ENCODE measurements at places on chromosomes 13 and 19.

- no peak for DNase-seq
Observed at GRCh38 chr13:41130356-41130755, 2.2 kb downstream of the KBTBD6 start.

- no peak for DNase-seq
Observed at GRCh38 chr13:73287831-73288230, 229.0 kb downstream of the KLF5 start.

- no peak for DNase-seq
Observed at GRCh38 chr13:59587971-59588716, 575.6 kb downstream of the DIAPH3 start.

DNA sequence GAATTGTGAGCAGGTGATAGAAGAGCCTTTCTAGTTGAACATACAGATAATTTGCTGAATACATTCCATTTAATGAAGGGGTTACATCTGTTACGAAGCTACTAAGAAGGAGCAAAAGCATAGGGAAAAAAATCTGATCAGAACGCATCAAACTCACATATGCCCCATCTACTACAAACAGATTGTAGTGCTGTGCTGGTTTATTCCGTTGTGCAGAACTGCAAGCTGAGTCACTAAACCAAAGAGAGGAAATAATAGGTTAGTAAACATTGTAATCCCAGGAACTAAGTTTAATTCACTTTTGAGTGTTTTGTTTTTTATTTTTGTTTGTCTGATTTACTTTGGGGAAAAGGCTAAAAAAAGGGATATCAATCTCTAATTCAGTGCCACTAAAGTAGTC, 136.3 kb downstream of the CDK8 start:
- no peak for DNase-seq

DNA sequence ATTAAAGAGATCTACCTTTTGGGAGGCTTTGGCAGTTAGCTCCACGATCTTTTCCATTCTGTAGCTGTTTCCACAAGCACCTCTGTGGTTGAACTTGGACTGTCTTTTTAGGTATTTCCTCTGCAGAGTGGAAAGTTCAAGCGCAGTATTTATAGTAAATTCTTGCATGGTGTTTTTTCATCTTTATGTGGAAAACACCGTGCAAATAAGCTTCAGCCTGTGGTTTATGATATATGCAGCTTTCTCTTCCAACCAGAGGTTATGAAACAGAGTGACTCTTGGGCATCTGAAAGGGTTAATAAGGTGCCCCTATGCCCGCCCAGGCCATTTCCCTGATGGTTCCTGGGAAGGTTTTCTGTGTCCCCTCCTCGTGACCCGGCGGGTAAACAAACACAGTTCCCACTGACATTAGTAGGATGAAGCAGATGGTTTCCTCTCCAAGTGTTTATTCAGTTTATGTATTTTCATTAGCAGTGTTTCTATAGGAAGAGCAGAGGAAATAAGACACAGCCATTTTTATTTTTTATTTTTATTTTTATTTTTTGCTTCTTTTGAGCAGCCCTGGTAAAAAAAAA, 39.7 kb upstream of the RNF113B start:
- DNase-seq: no peak

DNA sequence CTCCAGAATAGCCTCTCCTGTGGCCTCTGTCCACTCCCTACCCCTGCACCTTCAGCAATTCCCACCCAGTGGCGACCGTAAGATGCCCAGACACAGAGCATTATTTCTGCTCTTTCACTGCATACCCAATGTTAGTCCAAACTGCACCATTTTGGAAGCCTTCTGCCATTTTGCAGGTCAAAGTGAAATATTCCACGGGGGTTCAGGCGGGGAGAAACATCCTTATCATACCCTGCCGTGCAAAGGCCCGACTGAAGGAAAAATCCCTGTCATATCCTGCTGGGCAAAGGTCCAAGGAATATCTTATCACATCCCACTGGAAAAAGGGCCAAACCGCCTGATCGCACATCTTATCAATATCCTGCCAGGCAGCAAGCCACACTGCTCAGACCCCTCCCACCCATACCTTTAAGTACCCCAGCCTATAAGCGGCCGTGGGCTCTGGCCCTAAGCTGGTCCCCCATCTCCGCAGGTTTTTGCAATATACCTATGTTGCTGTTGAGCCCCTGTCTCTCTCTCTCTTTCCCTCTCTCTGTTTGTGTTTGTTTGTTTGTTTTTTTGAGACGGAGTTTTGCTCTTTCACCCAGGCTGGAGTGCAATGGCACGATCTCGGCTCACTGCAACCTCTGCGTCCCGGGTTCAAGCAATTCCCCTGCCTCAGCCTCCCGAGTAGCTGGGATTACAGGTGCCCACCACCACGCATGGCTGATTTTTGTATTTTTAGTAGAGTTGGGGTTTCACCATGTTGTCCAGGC, 18.2 kb downstream of the CLEC11A start:
- no peak for DNase-seq

Data from kidney epithelial cell (primary cell).